OCI-LY7 (cell line): ENCODE measurements at places on chromosomes 16 and 17.

DNA sequence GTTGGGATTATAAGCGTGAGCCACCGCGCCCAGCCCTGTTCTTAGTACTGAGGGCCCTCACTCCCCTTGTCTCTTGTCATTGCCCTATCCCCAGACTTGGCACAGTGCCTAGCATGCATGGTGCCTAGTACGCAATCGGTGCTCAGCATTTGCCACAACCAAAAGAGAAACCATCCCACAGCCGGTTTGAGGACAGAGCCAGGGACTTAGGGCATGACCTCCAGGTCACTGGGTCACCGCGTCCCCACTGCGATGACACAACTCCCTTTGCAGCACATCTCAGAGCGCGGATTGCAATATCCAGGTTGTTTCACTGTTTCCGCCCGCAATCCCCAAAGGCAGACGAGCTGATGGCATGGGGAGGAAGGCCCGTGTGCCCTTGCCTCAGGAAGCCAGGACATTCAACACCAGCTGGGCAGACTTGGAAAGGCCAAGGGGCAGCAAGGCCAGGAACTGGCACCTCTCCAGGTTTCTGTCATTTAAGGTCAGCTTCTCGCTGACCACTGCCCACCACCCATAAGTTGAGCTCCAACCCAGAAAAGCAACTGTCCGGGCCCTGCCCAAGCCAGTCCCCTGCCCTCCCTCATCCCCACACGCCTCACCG is 274.5 kb downstream of the MRTFB start:
- DNase-seq: no peak

DNA sequence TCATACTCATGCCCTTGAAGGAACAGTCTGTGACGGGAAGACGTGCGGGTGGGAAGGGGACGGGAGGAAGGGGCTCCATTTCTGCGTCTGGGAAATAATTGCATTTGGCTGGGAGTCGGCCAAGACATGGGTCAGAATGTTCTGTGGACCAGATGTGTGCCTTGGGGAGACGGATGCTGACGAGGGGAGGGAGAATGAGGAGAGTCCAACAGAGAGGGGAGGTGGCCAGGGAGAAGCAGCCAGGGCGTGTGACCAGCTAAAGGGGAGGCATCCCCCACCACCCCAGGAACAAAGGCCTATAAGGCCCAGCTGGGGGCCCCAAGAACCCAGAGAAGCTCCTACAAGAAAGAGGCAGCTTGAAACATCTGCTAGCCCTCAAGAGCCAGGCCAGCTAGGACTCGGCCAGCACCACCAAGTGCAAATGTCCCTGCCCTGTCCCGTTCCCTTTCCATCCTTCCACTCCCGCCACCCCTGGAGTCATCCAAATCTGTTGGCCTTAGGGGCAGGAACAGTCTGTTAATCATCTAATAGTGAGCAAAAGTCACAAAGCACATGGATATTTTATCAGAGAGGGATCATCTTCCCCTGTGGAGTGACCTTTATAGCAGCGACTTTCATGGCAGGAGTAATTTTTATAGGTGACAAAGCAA is 42.5 kb upstream of the BCO1 start:
- no peak for DNase-seq

DNA sequence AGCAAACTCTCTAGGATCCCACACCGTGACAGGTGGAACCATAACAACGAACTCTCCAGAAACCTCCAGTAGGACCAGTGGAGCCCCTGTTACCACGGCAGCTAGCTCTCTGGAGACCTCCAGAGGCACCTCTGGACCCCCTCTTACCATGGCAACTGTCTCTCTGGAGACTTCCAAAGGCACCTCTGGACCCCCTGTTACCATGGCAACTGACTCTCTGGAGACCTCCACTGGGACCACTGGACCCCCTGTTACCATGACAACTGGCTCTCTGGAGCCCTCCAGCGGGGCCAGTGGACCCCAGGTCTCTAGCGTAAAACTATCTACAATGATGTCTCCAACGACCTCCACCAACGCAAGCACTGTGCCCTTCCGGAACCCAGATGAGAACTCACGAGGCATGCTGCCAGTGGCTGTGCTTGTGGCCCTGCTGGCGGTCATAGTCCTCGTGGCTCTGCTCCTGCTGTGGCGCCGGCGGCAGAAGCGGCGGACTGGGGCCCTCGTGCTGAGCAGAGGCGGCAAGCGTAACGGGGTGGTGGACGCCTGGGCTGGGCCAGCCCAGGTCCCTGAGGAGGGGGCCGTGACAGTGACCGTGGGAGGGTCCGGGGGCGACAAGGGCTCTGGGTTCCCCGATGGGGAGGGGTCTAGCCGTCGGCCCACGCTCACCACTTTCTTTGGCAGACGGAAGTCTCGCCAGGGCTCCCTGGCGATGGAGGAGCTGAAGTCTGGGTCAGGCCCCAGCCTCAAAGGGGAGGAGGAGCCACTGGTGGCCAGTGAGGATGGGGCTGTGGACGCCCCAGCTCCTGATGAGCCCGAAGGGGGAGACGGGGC is 1.3 kb downstream of the SPN start:
- DNase-seq: peak; percentile 83

- no peak for DNase-seq
Observed at GRCh38 chr17:17021194-17021863, 20.9 kb upstream of the MPRIP start.

- DNase-seq: no peak
Observed at GRCh38 chr16:85936816-85937215, 37.9 kb downstream of the IRF8 start.

DNA sequence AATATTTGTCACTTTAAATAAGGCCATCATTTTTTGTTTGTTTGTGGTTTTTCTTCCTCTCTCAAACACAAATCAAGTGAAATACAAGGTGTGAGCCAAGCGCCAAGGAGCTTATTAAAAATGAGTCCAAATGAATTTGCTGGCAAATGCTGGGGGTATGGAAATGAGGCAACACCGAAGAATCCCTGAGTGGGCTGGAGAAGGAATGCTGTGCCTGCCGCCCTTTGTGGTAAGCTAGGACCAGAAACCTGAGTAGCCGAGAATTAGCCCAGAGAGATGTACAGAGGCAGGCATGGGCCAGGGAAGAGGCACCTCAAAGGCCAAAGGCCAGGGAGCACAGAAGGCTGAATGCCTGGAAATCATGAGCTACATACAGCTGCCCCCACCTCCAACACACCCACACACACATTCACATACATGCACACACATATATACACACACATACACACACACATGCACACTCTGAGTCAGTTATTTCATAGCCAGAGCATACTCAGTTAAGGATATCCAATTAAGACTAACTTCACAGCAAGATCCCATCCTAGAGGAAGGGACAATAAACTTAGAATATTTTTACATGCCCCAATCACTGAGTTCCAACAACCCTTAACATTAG is 266.1 kb upstream of the DYNLRB2 start:
- no peak for DNase-seq

GRCh38 chr16:24075931-24076716 is 180.0 kb upstream of the CACNG3 start:
- DNase-seq: peak; percentile 27

- peak; percentile 82 for DNase-seq
Observed at GRCh38 chr17:80261159-80261894, 675 bp downstream of the RNF213 start.

DNA sequence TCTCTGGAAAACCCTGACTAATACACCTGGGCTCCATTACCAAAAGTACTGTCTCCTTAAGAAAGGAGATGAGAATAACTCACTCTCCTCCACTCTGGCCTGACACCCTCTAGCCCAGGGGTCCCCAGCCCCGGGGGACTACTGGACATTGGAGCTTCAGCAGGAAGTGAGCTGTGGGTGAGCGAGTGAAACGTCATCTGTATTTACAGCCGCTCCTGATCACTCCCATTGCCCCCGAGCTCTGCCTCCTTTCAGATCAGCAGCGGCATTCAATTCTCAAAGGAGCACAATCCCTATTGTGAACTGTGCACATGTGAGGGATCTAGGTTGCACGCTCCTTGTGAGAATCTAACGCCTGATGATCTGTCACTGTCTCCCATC is 126.3 kb upstream of the TNRC6C start:
- no peak for DNase-seq

- DNase-seq: no peak
Observed at GRCh38 chr16:28096983-28097899, 33.7 kb upstream of the GSG1L start.

- DNase-seq: no peak
Observed at GRCh38 chr17:36496018-36496789, 9.7 kb downstream of the ZNHIT3 start.

DNA sequence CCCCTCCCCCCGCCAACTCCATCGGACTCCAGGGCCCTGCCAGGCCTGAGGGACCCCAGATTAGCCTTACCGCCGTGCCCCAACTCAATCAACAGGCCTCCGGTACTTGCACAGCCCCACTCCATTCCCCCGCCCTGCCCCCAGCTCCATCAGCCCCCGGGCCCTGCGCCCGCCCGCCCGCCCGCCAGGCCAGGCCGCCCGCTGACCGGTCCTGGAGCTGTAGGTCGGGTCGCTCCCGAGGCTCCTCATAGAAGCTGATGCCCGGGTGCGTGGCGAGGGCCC is 308 bp downstream of the GTF3C1 start:
- no peak for DNase-seq

DNA sequence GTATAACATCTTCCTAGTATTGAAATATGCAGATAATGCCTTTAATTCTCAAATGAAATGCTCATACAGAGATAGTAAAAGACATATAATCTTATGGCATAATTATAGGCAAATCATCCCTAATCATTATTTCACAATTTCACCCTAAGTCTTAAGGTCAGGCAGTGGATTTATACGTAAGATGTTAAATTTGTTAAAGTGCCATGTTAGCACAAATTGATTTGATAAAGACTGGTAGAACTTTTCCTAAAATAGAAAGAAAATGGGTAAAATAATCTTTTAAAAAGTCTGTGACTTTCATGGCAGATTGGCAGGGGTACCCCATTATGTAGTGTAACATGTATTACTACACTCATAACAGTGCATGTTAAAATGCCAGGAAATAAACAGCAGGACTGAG is 1092.7 kb upstream of the GOT2 start:
- DNase-seq: no peak

GRCh38 chr16:168424-168823 is 2.6 kb downstream of the HBM start:
- DNase-seq: no peak

- no peak for DNase-seq
Observed at GRCh38 chr17:16923097-16923903, 48.6 kb downstream of the TNFRSF13B start.

DNA sequence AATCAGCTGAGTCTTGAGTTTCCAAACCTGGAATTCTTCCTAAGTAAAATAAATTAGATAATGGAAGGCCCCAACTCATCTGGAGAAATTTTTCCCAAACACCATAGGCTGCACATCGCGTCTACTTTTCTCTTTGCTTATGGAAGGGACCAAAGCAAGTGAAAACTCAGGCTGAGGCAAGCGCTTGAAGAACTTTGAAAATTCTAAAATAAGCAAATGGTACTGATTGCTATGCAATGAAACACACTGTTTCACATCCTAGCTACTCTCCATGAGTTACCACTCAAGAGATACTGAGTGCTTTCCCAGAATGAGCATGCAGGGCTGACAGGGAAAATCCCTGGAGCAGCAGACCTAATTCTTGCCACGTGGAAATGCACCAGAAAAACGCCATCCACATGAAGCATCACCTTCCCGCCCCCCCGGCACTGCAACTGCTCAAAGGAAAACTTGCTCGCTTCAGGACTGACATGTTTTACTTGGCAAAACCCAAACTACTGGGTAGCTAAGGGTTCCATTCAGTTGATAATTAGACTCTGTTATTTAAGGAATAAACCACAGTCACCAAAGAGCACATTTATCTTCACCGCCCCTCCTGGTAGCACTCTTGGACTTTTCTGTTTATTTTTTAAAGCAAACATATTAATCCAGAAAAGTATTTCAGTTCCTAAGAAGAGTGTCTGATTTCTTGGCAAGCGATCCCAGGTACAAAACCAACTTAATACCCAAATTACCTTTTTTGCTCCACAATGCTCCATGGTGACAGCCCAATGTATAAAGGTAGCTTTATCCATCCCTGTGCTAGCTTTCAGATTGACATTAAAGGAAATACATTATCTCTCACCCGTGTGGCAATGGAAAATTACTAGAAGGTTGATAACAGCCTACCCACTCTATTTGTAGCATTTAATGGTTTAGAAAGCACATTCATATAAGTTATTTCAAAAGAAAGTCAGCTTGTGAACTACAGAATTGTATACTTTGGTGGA is 62.5 kb downstream of the WDR59 start:
- no peak for DNase-seq

DNA sequence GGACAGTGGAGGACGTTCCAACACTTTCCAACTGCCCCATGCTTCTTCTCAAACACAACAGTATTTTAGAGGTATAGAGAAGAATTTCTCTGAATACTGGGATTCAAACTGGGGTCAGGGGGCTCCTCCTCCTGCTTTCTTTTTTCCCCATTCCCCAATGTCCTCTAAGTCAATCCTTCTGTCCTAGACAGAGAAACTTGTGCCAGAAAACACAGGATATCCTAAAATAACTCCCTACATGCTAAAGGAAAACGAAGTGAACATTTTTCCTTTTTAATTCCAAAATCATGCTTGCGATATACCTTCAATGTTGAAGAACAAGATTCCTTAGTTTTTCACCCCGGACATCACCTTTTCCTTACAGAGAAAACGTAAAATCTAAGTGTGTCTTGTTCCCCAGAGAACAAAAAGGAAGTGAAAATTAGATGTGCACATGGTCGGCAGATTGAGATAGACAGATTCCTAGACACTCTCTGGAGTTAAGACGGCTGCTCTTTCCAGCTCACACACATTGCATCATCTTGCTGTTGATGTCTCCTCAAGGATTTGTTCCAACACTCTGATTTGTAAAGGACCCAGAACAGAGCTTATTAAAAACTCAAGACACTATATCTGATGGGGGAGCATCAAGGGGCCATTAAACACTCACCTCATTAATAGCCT is 228.2 kb downstream of the GRIN2A start:
- no peak for DNase-seq
